NCI-H774 (cell line): ENCODE measurements at places on chromosomes 4 and X.
A peak's percentile ranks its signal among the peaks of the same experiment; 100 is the strongest.

- DNase-seq: no peak
Measured at GRCh38 chr4:10861036-10861435, 176.5 kb upstream of the CLNK start.

- DNase-seq: no peak
Measured at GRCh38 chr4:147735413-147736301, 3.8 kb downstream of the ARHGAP10 start.

DNA sequence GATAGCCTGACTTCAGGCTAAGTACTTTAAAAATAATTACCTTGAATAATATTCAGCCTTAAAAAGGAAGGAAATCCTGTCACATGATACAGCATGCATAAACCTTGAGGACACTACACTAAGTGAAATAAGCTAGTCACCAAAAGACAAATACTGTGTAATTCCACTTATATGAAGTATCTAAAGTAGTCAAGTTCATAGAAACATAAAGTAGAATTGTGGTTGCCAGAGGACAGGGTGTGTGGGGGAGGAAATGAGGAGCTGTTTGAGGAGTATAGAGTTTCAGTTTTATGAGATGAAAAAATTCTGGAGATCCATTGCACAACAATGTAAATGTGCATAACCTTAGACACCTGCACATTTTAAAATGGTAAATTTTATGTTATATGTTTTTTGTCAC lies 5.6 kb upstream of the STPG2 start:
- no peak for DNase-seq

- peak; percentile 73 for DNase-seq
Measured at GRCh38 chrX:48835524-48836329, at the start of gene PCSK1N. Gene PCSK1N, minus strand, starts transcription at chrX:48835610. Its CDS starts 78 bp downstream, at chrX:48835532.
